ENCODE measurements at places on chromosomes 2 and 18.

GRCh38 chr2:204967199-204967960 is 422.1 kb downstream of the PARD3B start:
- DNase-seq: peak; percentile 72

GRCh38 chr2:207471261-207471660 is 58.5 kb upstream of the CREB1 start:
- no peak for DNase-seq

DNA sequence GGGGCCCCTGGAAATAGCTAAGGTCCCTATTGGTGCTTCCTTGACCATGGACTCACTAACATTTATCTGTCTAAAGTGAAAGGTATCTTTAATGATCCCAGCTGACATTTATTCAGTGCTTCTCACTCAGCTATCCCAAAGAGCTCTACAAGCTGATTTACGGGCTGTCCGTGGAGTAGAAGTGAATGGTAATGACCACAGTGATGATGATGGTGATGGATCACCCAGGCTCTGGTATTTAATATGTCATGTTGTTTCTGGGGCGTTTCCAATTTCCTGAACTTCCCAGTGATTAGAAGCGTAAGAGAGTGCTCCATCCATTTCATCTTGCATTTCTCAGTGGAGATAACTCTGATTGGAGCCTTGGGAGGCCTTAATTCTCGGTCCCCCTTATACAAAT is 304.3 kb downstream of the HRH4 start:
- DNase-seq: no peak

DNA sequence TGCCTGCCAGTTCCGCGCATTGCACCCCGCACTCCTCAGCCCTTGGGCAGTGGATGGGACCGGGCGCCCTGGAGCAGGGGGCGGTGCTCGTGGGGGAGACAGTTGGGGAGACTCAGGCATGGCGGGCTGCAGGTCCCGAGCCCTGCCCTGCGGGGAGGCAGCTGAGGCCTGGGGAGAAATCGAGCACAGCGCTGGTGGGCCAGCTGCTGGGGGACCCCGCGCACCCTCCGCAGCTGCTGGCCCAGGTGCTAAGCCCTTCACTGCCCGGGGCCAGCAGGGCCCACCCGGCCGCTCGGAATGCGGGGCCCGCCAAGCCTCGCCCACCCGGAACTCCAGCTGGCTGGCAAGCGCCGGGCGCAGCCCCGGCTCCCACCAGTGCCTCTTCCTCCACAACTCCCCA is 488.8 kb upstream of the CHST9 start:
- no peak for DNase-seq

DNA sequence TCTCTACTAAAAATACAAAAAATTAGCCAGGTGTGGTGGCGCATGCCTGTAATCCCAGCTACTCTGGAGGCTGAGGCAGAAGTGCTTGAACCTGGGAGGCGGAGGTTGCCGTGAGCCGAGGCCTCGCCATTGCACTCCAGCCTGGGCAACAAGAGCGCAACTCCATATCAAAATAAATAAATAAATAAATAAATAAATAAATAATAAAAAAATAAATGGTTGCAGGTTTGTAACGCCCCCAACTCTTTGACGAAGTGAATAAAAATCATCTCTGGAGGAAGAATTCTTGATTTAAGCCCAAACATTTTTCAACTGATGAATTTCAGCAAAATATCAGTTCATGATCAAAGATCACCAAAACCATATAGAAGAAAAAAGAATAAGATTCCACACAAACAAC is 13.3 kb upstream of the CNRIP1 start:
- DNase-seq: no peak

DNA sequence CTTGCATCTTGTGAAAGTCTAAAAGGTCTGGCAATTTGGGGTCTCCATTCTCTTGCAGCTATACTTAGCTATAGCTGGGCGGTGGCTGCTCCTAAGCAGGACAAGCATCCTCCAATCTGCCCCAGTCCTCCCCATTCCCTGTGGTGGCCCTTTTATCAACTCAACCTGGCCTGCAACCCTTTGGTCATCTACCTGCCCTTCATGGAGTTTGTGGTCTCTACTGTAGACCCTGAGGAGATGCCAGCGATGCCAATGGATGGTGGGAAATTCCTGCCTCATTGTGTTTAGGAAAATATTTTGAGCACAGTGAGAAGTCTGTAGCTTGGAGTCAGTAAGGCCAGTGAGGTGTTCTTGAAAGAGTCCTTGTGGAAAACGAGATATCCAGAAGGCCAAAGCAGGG is 143.4 kb downstream of the CAPN13 start:
- DNase-seq: no peak

DNA sequence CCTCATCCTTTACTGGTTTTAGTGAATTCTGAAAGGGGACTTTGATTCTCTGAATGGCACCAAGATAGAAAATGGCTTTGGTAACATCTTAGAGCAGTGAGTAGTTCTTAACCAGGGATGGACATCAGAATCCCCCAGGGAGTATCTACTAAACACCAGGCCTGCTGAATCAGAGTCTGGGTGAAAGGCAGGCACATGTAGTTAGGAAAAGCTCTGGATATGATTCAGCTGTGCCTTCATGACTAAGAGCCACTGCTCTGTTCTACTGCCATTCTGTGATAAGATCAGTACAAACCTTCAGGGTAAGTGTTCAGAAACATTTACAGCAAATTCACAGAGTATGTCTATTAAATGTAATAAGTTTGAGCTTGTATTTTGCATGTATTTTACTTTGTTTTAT is 46.2 kb upstream of the B3GNT2 start:
- no peak for DNase-seq

DNA sequence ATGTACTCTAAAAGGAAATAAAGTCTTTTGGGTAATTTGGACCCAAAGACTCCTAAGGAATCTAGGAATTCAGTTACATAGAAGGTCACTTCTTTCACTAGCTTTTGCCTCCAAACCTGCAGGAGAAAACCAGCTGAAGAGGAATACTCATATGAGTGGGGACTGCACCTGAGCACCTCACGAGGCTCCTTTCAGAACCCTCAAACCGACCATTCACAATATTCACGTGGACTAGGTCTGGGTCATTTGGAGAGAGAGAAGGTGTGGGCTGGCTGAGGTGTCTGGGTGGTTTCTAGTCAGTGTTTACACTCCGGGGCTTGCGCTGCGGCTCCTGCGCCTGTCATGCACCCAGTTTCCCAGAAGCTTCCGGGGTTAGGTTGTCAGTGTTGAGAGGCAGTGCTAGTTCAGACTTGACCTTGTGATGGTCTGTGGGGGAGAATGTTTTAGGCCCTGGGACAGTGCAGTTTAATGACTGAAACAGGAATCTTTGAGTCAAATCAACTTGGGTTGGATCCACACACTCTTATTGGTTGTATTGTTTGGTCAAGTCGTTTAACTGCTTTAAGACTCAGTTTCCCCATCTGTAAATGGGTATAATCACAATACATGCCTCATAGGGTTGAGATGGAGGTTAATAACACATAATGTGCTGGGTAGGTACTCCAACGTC is 78.4 kb downstream of the LIMS1 start:
- DNase-seq: peak; percentile 74

DNA sequence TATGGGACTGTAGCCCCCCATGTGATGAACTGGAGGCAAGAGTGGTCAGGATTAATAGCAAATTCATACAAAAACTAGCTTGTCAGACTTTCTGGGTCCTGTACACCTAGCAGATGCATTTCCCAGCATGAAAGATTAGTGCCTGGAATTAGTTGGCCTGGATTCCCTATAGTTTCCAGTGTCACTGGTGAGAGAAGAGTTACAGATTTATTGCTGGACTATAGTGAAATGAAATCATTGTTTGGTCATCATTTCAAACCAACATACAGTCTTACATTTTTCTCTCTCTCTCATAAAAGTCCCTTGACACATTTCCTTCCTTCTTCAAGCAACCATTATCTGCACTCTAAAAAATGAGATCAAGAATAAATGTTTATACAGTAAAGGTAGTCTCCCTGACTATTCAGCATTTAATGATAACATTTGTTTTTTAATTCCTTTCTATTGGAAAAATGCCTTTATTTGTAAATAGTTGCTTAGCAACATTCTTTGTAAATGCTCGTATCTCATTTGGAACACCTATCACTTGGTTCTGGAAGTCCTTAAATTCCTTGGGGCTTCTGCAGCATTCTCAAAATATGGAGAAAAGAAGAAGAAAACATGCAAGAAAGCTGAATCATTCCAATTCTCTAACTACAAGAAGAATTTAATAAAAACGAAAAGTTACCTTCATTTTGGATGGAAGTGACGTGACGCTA is 144.4 kb downstream of the MREG start:
- no peak for DNase-seq

DNA sequence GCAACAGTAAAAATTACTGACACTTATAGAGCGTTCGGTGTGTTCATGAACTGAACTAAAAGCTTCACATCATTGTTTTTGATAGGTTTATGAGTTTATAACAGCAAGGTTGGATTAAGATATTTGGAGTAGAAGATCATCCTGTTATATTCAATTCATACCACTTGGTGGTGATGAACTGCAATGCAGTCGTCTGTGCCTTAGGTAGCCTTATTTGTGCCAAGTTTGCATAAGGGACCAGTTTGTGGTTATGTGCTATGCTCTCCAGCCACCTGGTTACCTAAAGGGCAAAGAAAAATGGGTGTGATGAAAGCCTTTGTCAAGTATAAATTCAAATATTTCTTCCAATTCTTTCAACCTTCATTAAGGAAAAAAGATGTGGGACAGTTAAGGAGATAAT is 150.9 kb upstream of the KCNH7 start:
- DNase-seq: no peak

GRCh38 chr2:218035463-218036100 is 32.8 kb upstream of the TNS1 start:
- DNase-seq: no peak

GRCh38 chr2:199382091-199382490 is 75.6 kb downstream of the SATB2 start:
- no peak for DNase-seq

GRCh38 chr18:59220784-59221765 is 1.1 kb downstream of the GRP start:
- no peak for DNase-seq

DNA sequence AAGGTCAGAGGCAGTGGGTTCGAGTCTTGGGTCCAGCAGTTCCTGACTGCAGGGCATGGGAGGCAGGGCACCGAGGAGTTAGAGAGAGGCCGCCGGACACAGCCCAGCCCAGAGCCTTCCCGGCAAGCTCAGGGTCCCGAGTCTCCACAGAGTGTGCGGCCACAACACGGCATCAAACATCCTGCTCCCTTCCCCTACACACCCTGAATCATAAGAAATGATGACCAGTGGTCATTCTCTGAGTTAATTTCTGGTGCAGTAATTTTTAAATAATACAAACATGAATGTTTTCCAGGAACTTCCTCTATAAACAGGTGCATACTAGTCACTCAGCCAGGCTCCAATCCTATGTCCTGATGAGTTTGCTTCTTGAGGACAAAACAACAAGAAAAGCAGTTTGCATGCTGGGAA is 118.0 kb downstream of the PXDN start:
- DNase-seq: no peak

DNA sequence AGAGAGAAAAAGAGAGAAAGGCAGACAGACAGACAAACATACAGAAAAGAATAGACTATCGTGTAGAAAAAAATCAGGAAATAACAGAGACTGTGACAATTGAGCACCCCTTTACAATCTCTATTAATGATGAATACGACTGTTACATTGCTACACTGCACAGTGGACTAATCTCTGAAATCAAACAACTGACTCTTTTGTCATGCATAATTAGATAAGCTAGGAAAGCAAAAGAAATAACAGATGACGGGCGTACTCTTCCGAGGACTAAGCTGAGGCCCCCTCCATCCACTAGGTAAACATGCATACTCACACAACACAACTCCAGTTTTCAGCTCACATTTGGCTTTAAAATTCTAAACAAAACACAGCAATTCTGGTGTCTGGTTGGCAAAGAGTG is 267.0 kb downstream of the NOL4 start:
- DNase-seq: no peak

GRCh38 chr2:25312958-25313710 is 28.6 kb downstream of the DNMT3A start:
- peak; percentile 24 for DNase-seq

GRCh38 chr2:218807626-218808025 is 24.0 kb downstream of the PRKAG3 start:
- no peak for DNase-seq

GRCh38 chr18:77197073-77197472 is 52.6 kb upstream of the GALR1 start:
- DNase-seq: no peak

GRCh38 chr18:78505851-78506461 is 473.7 kb upstream of the SALL3 start:
- DNase-seq: no peak

DNA sequence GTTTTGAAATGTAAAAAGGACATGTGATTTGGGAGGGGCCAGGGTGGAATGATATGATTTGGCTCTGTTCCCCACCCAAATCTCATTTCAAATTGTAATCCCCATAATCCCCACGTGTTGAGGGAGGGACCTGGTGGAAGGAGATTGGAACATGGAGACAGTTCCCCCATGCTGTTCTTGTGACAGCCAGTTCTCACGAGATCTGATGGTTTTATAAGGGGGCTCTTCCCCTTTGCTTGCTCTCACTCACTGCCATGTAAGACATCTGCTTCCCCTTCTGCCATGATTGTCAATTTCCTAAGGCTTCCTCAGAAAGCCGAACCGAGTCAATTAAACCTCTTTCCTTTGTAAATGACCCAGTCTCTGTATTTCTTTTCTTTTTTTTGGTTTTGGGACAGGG is 39.2 kb downstream of the FECH start:
- no peak for DNase-seq

DNA sequence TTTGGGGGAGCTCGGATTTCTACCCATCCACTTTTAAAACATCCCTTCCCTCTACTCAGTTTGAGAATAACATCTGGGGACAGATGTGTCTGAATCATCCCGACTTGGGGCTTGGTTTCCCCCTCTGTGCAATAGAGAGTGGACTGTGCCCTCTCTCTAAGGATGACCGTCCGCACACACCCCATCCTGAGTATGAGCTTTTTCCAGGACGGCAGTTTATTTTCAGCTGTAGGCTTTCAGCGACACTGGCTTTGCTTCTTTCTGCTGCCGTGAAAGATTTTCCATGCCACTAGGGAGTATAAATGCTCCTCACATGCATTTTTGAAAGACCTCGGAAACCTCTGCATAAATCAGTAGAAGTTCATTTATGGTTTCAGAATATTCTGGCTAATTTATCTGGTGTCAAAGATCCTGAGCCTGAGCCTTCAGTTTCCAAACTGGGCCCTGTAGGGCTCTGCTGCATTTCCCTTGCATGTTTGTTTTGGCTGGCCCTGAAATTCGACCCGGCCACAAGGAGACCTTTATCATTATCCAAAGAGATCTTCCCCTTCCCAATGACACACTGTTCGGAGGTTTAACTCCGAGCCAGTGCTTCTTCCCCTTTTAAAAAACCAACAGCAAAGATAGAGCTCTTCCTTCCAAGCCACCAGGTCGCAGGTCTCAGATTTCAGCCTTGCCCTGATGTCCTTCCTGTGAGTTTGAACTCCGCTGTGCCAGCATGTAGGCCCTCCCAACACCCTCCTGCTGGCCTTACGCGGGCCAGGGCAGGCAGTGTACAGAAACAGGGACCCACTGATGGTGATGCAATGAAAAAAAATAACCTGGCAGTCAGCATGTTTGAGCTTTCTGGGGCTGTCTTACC is 53.3 kb downstream of the FECH start:
- DNase-seq: no peak

- DNase-seq: no peak
Observed at GRCh38 chr2:121804997-121805765, 49.7 kb downstream of the TSN start.
